8988T (cell line): ENCODE measurements at places on chromosomes 16 and 17.

DNA sequence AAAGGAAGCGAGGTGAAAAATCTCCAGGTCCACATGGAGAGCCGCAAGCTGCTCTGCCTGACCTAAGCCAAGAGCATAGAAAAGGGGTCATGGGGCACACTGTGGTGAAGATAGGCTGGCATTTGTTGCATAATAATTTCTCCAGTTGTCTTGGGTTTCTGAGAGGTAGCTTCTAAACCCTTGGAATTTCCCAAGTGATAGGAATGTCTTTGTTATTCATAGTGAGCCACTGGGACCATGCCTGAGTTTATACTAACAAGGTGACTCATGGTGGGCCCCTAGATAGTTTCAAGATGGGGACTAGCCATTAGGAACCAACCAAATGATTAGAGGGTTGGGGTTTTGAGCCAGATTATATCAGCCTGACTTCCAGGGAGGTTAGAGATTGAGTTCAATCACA, 25.6 kb downstream of the SOST start:
- no peak for DNase-seq

- no peak for DNase-seq
Measured at GRCh38 chr17:70717042-70717441, 547.7 kb downstream of the KCNJ2 start.

DNA sequence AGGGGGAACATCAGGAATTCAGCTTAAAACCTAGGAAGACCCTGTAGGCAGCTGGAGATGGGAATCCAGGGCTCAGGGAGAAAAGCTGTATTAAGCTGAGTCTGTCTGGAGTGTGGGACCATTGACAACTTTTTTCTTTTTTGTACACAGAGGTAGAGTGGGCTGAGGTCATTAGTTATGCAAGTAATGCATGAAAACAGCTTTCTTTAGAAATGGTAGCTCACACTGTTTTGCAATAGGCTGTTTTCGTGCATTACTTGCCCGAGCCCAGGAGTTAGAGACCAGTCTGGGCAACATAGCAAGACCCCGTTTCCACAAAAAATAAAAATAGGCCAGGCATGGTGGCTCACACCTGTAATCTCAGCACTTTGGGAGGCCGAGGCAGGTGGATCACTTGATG, 46.5 kb downstream of the KATNIP start:
- DNase-seq = no peak

DNA sequence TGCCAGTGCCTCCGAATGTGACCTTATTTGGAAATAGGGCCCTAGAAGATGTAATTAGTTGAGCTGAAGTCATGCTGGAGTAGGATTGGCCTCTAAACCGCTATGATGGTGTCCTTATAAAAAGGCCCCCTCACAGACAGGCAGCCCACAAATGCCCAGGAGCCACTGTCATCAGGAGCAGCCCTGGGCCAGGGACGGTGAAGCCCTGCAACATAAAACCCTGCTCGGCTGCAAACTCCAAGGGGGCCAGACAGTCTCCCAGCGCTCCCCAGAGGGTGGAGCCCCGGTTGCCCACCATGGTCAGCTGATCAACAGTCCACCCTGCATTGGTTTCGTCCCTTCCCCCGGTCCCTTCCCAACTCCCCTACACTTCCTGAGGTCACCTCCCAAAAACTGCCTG, 351.7 kb downstream of the FOXL1 start:
- no peak for DNase-seq

GRCh38 chr16:63813862-63814261, 1308.0 kb downstream of the CDH11 start:
- DNase-seq = no peak

DNA sequence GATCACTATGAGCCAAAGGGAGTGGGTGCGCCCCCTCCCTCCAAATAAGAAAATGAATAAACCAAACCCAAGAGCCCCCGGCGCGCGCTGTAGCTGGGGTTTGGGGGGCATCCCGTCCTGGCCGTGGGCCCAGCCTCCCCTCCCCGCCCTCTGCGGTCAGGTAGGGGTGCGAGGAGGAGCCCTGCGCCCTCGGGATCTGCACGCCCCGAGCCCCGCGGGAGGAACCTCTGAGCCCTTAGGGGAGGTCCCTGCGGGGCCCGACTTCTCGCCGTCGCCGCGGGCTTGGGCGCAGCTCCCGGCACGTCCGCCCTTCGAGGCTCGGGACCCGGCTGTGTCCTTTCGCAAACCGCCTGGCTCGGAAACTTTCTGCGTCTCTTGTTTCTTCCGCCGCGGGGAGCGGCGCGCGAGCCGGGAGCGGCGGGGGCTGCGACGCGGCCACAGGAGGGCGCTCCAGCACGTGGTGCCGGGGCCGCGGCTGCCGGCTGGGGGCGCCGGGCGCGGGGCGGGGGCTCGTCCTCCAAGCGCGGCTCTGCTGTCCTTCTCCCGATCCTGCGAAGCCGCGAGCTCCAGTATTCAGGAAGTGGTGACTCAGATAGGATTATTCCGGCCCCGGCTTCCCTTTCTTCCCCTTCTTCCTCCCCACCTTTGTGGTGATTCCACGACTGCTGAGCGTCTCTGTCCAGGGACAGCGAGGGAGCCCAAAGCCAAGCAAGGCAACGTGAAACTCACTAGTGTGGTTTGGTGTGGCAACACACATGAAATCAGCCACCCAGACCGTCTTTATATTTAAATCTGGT, 1.6 kb downstream of the PITPNC1 start:
- peak; percentile 48 for DNase-seq

GRCh38 chr17:81962499-81963441, 1.8 kb upstream of the NOTUM start:
- no peak for DNase-seq

DNA sequence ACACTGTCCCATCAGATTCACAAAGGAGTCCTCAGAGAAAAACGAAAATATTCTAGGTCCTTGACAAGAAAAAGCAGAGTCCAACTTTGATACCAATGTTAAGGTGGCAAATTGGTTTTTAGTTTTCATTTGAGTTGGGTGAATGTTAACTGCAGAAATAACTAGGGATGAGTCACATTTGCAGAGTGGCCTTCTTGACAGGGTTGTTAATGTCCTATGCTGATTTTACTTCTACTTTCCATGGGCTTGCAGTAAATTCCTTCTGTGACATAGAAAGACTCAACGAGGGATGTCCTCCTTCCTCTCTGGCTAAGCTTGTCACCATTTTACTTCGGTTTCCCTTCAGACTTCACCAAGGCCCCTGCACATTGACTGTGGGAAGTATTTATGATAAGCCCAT, 47.2 kb upstream of the ICAM2 start:
- DNase-seq = no peak

GRCh38 chr17:80869481-80870145, 122.0 kb upstream of the CHMP6 start:
- DNase-seq = no peak

GRCh38 chr16:3789375-3790099, 72.2 kb upstream of the TRAP1 start:
- DNase-seq = no peak

DNA sequence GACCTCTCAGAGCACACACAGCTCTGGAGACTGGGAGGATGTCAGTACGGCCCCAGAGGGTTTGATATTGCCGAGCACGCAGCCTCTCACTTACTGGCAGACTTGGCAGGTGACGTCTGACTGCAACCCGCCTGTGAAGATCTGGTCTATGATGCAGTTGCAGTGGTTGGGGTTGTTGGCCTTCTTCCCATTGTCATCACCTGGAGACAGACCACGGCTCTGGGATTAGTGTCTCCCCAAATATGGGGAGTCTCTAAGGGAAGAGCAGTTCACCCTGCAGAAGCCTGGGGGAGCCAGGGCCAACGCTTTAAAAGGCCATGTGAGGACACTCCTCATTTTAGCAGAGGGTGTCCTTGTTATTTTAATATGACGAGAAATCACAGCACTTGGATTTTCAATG, 30.1 kb downstream of the USP22 start:
- no peak for DNase-seq

DNA sequence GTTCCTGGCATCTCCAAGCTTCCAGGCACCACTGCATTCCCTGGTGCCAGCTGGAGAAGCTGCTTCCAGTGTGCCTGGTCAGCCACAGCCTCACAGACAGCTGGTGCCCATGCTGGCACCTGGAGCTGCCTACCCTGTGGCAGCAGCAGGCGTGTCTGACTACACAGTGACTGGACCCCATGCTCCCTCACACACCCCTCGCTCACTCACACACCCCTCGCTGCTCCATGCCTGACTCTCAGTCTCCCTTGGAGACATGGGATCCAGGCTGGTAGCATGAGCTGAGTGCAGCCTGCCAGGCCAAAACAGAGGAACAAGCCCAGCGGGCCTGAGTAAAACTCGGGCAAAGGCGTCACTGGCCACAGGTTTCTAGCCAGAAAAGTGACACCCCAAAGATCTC, 59.1 kb upstream of the SMIM36 start:
- no peak for DNase-seq

- no peak for DNase-seq
Measured at GRCh38 chr17:37430051-37430627, 23.5 kb downstream of the TADA2A start.

DNA sequence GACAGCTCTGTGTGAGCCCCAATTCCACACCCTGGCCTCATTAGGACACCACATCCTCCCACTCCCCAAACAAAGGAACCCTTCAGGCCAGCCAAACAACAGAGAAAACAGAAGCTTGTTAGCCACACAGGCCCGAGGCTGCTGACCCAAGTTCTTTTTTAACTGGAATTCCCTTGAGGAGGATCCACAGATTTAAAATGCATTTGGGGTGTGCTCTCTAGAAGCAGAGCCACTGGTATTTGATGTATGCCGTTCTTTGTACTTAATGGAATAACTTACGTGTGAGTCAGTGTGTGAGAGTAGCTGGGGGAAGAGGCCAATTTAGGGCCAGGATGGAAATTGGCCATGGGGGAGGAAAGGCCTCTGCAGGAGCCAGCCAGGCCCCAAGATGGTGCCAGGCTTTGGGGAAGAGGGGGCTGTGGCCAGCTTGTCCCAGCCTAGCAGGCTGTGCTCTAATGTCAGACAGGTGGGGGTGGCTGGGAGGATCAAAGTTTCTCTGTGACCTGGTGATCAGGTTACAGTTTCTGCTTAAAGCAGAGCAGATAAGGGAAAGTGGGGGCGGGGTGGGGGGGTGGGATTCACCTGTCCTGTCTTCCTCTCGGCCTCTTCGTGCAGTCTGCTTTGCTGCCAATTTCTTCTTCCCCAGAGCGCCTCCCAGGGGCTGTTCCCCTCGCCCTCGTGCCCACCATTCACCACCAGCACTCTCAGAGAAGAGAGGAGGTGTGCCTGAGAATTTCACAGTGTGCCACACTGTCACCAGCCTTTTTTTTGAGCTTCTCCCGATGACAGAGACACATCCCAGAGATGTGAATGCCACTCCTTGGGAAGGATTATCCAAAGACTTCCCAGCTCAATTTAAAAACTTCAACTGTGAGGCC, 50.8 kb downstream of the TOM1L2 start:
- DNase-seq = peak; percentile 52

DNA sequence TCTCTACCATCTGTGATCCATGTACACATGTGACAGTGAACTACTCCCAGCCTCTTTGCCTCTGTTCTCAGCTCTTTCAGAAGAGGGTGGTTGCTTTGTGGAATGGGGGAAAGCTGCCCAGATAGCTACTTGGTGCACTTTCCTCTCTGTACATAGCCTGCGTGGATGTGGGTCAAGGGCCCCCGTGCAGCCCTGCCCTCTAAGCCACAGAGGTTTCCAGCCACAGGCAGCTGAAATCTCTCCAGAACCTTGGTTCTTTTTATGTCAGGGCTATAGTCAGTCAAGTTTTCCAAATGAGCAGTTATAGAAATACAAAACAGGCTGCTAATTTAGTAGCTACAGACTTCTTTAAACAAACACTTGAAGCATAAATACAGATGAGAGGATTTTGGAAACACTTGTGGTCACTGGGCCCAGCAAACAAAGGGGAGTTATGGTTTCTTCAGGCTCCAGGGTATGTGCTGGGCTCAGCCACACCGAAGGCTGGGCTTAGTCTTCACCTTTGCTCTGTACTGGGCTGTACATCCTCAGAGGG, 199.7 kb upstream of the ASIC2 start:
- no peak for DNase-seq

- no peak for DNase-seq
Measured at GRCh38 chr17:47077576-47077975, 98.5 kb upstream of the RPRML start.

DNA sequence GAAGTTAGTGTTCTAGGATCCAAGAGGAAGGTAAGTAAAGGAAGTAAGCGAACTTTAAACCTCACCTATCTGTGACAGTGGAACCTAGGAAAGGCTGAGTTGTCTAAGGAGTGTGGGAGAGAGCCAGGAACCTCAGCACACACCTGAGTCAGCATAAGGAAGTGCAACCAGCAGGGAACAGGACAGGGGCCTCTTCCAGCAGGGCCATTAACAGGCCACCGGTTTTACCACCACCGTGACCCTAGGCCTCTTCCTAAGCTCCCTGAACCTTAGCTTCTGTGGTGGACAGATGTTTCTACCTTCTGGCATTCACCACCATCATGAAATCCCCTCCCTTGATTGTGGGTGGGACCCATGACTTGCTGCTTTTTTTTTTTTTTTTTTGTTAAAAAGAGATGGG, 26.7 kb upstream of the GPATCH8 start:
- DNase-seq = no peak
